Stimulated activated CD8-positive, alpha-beta memory T cell treated with anti-CD3 and anti-CD28 coated beads, Interleukin-15, amount 100 ng/mL, for 24 hours (primary cell): ENCODE measurements at places on chromosomes 12 and 14.

GRCh38 chr14:22976620-22977433, 5.5 kb downstream of the AJUBA start:
- no peak for DNase-seq

DNA sequence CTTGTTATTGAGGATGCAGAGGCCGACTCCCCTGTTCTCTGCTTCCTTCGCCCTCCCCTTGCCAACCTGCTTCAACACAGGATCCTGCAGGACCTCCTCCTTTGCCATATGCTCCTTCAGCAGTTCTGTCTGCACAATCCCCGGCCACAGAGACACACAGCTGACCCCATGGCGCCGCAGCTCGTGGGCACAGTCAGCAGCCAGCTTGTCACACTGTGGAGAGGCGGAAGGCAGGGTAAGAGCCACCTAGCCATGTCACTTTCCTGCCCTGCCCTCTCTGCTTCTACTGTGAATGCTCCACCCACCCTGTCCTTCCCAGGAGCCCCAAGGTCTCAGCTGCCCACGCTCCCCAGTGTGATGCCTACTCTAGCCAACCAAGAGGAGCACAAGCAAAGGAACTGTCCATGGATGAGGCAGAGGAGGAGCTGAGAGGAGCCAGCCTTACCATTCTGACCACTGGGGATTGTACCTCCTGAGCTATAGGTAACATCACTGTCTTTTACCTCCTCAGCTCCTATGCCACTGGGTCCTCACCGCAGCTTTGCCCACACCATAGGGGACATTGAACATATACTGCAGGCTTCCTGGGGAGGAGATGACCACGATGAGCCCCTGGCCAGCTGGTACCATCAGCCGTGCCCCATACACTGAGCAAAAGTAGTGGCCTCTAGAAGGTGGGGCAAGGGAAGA, 7.3 kb downstream of the DHRS1 start:
- DNase-seq = no peak

DNA sequence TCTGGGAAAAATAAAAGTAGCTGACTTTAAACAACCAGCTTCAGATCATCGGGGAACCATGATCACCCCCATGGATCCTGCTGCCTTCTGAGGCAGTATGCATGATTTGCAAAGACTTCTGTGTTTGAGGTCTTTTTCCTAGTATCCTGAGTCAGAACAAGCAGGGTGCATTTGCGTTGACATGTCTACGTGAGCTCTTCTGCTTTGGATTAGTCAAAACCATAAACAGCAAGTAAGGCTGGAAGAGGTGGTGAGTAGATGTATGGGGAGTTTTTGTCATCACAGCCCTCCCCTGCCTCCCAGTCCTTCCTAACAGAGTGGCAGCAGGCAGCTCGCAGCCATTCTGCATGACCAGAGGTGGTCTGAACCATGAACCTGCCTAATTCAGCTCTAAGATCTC, 24.1 kb downstream of the PLEKHG7 start:
- no peak for DNase-seq

GRCh38 chr12:123723765-123724164, 11.6 kb downstream of the ATP6V0A2 start:
- DNase-seq = no peak

- DNase-seq = no peak
Observed at GRCh38 chr14:102695167-102695555, 82.1 kb upstream of the TRAF3 start.
